NCI-H1930 (cell line): ENCODE measurements at places on chromosomes 3 and 15.

DNA sequence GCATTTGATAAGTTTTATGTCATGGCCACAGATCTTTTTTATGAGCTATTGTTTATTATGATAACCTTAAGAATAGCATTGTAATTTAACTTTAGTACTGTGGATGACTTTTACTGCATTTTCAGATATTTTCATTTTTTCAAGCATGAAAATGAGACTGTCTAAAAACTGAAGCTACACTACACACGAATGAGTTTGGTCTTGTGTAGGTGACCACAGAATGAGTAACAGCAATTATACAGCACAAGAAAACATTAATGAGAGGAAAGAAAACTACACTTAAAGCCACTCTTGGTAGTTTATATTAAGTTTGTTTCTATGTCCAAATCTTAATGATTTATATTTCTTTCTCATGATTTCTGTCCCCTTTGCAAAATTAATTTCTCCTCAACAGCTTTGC, 809.2 kb downstream of the NAALADL2 start:
- no peak for DNase-seq

- no peak for DNase-seq
Observed at GRCh38 chr3:100966807-100967206, 26.4 kb downstream of the ABI3BP start.

- DNase-seq: no peak
Observed at GRCh38 chr3:10116138-10116460, 624 bp downstream of the BRK1 start.

- no peak for DNase-seq
Observed at GRCh38 chr3:46361408-46362283, 7.7 kb downstream of the CCR2 start.

DNA sequence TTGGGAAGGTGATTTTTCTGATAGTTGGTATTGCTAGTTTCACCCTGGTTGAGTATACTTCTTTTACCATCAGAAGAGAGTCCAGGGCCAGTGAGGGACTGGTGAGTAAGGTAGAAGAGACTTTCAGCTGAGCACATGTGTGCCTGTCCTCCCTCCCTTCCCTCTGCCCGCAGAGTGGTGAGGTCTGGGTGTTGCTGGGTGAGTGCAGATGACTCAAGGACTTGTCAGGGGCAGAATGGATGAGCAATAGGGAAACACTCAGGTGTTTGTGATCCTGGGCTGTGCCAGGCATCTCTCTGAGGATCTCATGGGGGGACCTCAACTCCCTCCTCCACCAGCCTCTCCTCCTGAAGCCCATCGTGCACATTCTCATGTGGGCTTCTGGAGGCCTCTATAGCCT, 76.0 kb upstream of the GSK3B start:
- DNase-seq: no peak

- no peak for DNase-seq
Observed at GRCh38 chr3:193971261-193971751, 164.6 kb upstream of the HES1 start.

- no peak for DNase-seq
Observed at GRCh38 chr3:45499529-45499928, 95.0 kb upstream of the LIMD1 start.

GRCh38 chr3:15713364-15713763, 84.4 kb downstream of the ANKRD28 start:
- no peak for DNase-seq

DNA sequence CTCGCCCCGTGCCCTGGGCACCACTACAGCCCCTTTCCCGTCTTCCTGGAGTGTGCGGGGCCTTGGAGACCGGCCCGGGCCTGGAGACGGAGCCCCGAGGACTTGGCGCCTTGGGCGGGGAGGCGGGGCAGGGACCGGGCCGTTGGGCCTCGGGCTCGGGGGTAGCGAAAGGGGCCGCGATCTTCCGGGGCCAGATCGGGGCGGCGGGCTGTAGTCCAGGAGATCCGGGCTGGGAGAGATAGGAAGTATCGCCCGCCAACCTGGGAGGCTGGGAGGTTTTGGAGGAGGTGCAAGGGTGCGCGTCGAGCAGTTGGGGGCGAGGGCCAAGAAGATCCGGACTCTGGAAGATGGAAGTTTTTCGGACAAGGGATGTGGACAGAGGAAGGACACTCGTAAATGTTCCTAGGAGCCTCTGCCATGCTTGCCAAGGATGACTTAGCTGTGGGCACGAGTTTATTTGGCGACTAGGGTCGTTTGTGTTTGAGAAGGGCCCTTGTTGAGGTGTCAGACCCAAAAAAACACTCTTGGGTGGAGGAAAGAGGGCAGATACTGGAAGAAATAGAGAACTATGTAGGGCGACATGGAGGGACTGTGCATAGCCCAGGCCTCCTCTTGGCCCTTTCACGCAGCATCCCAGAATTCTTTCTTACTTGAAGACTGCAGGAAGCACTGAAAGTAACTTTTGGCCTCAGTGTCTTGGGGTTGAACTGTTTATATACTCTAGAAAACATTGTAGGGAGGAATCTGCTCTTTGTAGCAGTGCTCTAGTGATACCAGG, 712 bp downstream of the RTF1 start:
- DNase-seq: no peak

- no peak for DNase-seq
Observed at GRCh38 chr3:26118165-26118564, 328.3 kb downstream of the OXSM start.

DNA sequence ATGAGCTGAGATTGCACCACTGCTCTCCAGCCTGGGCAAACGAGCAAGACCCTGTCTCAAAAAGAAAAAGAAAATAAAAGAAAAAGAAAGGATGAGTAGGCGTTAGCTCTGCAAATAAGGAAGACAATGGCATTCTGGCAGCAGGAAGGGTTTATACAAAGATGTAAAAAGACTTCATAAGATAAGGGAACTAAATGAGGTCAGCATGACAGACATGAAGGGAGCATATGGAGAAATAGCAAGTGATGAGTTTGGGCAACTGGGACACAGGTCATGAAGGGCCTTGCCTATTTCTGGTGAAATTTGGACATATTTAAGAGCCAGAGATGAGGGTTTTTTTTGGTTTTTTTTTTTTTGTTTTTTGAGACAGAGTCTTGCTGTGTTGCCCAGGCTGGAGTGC, 24.5 kb downstream of the TMEM266 start:
- DNase-seq: no peak
